Stimulated activated CD4-positive, alpha-beta T cell treated with anti-CD3 and anti-CD28 coated beads, Interleukin-1b, Interleukin-23, amount 100 ng/mL, for 1 hour (primary cell): ENCODE measurements at places on chromosomes 5 and 9.

- no peak for DNase-seq
These were observed 123.6 kb upstream of the CCDC112 start for GRCh38 chr5:115419846-115420585.

DNA sequence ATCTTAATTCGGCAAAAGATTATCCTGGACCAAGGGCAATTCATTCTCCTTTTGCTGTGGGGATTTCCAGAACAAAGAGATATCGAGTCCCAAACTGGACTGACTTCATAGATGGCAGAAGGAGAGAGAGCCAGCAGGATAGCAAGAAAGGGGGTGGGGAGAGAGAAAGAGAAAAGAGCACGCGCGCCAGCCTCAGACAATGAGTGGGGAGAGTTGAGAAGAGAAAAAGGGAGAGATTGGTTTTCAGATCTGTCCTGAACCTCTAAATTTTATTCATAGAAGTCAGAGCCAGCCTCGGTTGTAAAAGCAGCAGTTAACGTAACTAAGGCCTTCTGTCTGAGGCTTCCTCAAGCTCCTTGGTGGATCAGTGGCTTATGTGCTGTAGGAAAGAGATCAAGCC, 55.3 kb upstream of the ALDH1B1 start:
- DNase-seq = no peak

DNA sequence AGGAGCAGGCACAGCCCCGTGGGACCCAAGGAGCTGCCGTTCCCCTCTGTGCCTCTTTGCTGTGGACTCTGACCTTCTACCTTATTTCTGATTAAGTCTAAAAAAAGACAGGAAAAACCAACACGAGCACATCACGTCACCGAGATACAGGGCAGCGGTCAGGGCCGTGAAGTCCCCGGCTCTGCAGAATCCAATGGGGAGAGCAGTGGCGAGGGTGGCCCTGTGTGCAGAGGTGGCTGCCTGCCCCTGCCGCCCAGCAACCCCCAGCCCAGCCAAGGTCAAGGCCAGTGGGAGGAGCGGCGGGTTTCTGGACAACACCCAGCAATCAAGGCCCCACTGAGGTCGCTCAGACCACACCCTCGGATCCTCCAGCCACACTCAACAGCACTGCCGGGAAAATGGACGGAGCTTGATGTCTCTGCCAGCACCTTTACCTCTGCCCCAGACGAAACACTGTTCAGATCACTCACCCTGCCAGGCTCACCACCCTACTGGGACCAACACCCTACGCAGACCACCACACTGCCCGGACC, 32.7 kb upstream of the SLC9A3 start:
- no peak for DNase-seq

DNA sequence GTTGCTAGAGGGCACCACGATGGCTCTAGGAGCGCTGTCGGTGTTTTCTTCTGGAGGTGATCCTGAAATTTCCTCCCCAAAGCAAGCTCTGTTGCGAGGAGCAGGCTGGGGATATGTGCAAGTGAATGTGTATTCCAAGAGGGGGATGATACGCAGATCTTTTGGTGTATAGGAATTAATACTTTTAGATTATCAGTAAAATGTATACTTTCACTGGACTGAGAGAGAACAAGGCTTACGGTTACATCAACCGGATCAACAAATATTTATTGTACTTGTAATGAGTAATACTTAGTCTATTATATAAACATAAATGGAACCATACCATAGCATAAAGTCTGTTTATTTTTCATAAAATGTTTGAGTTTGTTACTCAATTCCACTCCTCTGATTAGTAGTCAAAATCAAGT, 632 bp upstream of the PRKAA1 start:
- DNase-seq = no peak

DNA sequence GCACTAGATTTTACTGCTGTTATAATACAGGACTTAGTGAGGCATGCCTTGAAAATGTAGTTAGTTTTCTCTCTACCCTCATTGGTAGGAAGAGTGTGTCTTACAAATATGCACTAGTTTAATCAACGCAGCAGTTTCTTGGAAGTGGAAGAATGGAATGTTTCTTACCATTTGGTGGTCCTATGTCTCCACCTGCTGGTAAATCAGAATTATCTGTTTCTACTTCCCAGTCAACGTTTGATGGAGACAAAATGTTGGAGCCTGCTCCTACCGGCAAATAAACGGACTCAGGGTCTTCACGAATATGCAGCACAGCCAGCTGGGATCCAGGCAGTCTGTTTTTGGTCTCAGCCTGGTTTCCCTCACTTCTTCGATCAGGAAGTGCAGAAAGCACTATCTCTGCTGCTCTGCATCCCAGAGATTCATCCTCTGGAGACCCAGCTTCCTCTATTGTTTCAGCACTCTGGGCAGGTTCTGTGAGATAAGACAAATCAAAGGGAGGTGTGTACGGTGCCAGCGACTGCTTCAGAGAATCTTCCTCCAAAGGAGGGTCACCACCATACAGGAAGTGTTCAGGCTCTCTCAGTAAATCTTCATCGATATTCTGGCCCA, 59.5 kb upstream of the PCA3 start:
- DNase-seq = no peak

- DNase-seq = no peak
These were observed 255.7 kb upstream of the ACTBL2 start for GRCh38 chr5:57738301-57738700.

- no peak for DNase-seq
These were observed 100.7 kb downstream of the RAB3C start for GRCh38 chr5:58683567-58683966.

GRCh38 chr9:85298499-85298898, 443.3 kb downstream of the AGTPBP1 start:
- no peak for DNase-seq

DNA sequence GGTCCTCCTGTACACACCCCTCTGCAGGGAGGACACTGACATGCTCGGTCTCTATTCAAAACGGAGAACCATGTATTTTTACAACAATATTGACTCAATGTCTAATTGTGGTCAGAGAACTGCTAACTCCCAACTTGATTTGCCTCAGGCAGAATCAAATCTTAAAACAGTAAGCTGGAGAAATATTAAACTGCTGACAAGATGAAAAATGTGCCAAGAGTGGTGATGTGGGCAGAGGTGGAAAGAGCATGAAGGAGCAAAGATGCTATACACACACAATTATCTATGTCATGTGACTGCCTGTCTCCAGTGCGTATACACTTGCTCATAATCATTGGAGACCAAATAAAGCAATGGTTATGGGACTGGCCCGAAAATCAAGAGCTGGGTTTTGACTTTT, 556.1 kb upstream of the ZNF608 start:
- DNase-seq = no peak

GRCh38 chr9:114400219-114400618, 12.4 kb upstream of the AKNA start:
- DNase-seq = no peak

DNA sequence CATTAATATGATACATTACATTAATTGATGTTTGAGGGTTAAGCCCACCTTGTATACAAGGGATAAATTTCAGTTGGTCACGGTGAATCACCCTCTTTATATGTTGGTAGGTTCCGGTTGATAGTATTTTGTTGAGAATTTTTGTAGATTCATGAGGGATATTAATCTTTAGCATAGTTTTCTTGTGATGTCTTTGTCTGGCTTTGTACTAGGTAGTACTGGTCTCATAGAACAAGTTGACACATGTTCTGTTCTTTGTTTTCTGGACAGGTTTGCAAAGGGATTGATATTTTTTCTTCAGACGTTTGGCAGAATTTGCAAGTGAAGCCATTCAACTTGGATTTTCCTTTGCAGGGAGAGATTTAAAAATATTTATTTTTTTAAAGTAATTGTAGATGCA, 49.1 kb upstream of the CLK4 start:
- no peak for DNase-seq

DNA sequence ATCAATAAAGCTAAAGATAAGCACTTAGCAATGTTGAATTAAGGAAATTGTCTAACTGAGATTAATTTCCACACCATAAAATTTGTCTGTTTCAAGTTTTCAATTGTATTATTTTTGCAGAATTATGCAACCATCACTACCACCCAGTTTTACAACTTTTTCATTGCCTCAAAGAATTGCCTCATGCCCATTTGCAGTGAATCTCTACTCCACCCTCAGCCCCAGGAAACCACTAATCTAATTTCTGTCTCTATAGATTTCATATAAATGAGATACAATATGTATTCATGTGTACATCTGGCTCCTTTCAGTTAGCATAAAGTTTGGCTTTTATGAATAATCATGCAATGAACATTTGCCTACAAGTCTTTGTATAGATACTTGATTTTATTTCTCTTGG, 72.9 kb downstream of the PTCD2 start:
- no peak for DNase-seq

DNA sequence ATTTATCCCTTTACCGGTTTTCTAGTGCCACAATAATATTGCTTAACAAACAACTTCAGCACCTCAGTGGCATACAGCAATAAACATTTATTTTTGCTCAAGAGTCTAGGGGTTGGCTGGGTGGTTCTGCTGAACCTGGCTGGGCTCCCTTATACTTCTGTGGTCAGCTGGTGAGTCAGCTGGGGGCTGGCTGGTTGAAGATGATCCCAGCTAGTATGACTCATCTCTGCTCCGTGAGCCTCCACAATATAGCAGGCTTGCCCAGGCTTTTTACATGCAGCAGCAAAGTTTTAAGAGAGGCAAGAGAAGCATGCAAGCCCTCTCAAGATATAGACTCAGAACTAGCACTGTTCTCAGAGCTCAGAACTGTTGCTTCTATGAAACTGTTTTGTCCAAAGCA, 523.5 kb upstream of the CLINT1 start:
- DNase-seq = no peak

DNA sequence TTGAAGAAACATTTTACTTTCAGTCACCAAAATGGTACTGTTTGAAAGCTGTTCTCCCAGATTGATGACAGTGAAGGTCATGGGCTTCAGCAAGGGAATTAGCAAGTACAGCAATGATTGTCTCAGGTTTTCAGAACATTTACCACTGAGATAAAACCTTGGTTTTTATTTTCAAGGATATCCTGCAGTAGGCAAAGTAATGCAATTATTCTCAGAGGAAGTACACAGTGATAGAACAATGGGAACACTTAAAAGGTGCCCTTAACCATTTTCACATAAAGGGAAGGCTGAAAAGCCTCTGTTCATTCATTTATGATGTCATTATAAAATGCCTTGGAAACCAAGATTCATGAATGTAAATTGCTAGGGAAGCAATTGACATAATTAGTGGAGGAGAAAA, 471.8 kb upstream of the ACO1 start:
- DNase-seq = no peak

- DNase-seq = no peak
These were observed 37.9 kb downstream of the SEMA5A start for GRCh38 chr5:9507974-9508373.

- no peak for DNase-seq
These were observed 67.0 kb upstream of the TGFBR1 start for GRCh38 chr9:99037769-99038483.

DNA sequence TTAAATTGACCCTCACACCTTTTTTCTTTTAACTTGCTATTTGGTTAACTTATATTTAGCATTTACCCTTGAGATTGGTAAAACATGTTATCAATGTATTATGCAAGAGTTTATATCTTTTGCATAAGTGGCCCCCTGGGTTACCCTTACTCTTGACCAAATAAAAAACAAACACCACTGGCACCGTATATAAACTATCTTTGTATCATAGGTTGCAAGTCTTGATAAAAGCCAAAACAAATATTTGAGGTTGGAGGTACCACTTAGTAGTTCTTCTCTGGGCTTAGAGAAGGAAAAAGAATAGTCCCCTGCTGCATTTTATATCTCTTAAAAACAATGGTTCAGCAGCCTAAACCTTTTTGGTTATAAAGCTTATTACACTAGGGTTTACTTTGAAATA, 61.3 kb downstream of the WDR36 start:
- DNase-seq = no peak

DNA sequence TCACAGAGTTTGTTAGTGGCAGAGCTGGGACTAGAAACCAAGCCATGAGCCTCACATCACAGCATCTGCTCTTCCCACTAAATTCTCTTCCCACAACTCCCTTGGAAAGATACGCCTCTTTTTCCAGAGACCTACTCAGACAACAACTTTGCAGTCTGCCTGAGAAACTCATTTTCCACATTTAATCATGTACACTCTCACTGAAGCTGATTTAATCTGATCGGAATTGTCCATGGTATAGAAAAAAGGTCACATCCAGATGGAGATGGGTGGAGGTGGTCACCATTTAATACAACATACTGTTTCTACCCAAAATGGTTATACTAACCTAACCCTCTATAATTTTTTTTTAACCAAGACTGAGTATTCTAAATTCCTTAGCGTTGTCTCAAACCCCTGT, 366.2 kb downstream of the ENC1 start:
- DNase-seq = no peak

GRCh38 chr5:64207978-64208377, 42.3 kb downstream of the RNF180 start:
- DNase-seq = no peak

DNA sequence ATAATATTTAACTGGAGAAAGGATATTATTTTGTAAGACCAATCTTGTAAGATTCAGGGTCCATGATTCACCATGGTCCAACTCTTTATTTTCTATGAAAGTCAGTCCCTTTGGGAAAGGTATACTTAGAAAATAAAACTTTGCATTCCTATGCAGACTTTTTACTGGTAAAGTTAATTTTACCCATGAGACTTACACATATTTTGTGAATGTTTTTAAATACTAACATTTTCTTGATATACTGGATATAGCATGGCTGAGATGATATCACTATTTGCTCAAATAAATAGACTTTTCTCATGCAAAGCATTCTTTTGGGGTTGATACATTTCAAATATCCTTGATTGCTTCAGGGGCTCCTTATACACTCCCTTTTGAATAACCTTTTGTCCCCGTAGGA, 512.1 kb downstream of the MAN2A1 start:
- DNase-seq = no peak

- no peak for DNase-seq
These were observed 9.3 kb downstream of the CLPTM1L start for GRCh38 chr5:1335540-1336095.

DNA sequence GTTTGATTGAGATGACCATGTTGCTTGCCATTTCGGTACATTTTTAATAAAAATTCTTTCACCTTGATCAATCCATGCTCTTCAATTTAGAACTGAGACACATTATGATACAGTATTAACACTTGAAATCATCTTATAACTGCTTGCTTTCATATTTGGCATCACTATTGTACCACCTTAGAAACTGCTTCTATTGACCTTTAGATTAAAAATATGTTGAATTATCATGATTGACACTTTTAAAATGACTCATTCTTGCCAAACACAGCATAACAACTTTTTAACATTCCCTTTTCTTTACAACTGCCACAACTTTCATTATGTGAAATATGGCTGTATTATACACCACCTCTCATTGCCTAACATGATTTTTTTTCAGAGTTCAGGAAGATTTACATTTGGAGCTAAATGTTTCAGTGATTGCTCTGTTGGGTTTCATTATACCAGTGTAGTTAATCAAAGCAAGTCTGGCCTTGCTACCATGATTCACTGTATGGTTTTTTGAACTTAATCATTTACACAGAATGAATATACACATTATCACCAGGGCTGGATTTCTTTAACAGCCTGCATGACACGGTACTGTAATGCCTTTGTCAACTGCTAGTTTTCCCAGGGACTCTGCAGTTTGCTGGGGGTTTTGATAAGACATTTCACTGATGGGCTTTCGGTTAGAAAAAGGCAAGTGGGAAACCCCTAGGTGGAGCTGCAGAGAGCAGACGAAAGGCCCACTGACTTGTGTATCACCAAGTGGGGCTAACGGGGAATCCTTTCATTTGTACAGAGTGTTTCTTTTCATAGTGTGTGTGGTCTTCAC, 93.6 kb upstream of the TLE4 start:
- DNase-seq = no peak
